ENCODE measurements at places on chromosomes 16 and 17.
A peak's percentile ranks its signal among the peaks of the same experiment; 100 is the strongest.

DNA sequence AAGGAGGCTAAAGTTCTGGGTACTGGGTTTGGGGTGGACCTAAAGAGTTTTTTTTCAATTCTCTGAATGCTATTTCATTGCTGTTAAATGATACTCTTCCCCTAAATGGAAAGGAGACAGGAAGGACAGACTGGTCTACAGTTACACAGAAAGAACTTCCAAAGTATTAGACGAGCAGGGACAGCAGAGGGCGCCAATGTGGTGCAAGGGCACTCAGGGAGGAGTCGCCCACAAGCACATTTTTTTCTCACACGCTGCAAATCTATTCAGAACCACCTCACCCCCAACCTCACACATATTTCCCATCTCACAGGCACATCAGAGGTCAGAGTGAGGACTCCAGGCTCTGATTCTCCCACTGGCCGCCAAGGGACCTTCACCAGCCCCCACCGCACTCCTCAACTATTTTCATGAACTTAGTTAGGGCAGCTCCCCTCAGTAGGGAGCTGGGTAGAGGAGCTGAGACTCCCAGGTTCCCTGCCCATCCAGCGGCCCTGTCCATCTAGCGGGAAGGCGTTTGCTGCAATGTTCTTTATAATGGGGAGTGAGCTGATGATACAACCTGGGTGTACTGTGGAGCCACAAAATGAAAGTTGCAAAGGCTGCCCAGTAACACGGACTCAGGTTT is 6.8 kb upstream of the CA4 start:
- DNase-seq, result peak; percentile 80

- DNase-seq, result no peak
These were observed 53.9 kb downstream of the NKD1 start for GRCh38 chr16:50602126-50602525.

DNA sequence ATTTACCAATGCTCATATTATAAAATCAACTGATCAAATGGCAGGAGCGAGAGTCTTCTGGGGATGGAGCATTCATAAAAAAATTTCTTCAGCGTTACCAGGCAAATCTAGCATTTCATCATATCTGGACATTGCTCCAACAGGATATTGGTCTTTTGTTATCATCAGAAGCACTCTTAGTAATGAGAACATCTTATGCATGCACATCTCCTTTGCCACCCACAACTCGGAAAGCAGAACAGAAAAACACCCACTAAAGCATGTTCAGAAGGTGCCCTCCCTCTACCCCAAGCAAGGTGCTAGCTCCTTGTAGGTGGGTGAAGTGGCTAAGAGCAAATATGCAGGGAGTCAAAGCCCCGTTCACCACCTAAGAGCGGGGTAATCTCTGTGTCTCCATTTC is 18.9 kb downstream of the ARHGAP17 start:
- DNase-seq, result no peak

- DNase-seq, result peak; percentile 68
These were observed 14.4 kb downstream of the HID1 start for GRCh38 chr17:74957935-74958740.

- DNase-seq, result no peak
These were observed 24.0 kb downstream of the CCR7 start for GRCh38 chr17:40541060-40541872.

- no peak for DNase-seq
These were observed 95.1 kb upstream of the TMEM132E start for GRCh38 chr17:34484193-34484733.

DNA sequence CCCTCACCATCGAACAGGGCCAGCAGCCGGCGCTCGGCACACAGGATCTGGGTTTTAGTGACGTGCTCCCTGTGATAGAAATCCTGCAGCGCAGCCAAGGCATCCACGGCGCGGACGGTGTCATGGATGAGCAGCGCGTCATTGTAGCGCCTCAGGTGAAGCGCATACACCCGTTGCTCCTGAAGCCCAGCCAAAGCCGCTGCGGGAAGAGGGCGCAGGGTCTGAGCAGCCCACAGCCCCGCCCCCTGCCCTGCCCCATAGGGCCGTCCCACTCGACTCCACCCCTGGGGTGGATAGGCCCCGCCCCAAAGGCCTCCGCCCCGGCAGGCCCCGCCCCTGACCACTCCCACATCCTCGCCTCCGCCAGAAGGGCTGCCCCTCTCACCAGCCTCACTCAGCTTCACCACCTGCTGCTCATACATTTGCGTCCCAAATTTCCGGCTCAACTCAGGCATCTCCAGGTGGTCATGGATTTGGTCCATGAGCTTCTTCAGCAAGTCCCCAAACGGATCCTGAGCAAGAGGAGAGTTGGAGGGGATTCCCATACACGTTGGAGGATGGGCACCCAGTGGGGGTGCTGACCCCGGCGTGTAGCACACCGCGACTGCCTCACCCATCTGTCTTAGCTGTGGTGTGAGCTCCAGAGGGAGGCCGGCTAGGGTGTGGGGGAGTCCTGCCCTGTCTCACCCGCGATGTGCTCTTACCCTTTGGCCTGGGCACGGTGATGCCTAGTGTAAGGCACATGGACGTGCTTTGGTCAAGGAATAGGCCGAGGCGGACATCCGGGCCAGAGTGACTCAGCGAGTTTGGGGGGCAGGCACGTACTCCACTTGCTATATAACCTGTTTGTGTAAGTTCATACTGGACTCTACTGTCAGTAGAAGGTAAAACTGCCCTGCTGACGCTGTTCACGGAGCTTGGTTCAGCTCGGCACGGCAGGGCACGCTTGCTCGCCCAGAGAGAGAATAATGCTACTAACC is 4.6 kb downstream of the DHX58 start:
- peak; percentile 82 for DNase-seq

DNA sequence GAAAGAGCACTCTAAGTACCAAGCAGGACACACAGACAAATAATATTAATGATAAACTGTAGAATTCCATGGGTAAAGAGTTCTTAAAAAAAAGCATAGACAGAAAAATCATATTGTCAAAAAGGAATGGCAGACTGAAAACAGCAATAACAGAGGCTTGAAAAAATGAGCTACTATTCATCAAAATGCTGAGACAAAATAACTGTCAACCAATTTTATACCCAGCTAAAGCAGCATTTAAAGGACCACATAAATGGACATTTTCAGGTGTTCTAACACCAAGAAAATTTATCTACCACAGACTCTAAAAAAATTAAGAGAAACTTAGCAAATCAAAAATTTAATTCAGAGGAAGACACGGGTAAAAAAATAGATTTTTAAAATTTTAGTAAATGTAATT is 119.1 kb downstream of the DYNLRB2 start:
- no peak for DNase-seq

All from mesothelial cell of epicardium (in vitro differentiated cells).